ENCODE measurements at places on chromosomes 2 and 18.

GRCh38 chr2:238995634-238996033 lies 147.7 kb downstream of the TWIST2 start:
- no peak for DNase-seq

GRCh38 chr2:43212931-43213330 lies 13.5 kb downstream of the ZFP36L2 start:
- no peak for DNase-seq

DNA sequence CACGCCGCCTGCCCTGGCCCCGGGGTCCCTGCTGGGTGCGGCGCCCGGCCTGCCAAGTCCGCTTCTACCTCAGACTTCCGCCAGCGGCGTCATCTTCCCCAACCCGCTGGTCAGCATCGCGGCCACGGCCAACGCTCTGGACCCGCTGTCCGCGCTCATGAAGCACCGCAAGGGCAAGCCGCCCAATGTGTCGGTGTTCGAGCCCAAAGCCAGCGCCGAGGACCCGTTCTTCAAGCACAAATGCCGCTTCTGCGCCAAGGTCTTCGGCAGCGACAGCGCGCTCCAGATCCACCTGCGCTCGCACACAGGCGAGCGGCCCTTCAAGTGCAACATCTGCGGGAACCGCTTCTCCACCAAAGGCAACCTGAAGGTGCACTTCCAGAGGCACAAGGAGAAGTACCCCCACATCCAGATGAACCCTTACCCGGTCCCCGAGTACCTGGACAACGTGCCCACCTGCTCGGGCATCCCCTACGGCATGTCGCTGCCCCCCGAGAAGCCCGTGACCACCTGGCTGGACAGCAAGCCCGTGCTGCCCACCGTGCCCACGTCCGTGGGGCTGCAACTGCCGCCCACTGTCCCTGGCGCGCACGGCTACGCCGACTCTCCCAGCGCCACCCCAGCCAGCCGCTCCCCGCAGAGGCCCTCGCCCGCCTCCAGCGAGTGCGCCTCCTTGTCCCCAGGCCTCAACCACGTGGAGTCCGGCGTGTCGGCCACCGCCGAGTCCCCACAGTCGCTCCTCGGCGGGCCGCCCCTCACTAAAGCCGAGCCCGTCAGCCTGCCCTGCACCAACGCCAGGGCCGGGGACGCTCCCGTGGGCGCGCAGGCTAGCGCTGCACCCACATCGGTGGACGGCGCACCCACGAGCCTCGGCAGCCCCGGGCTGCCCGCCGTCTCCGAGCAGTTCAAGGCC lies 13.7 kb downstream of the SALL3 start:
- DNase-seq, result no peak

DNA sequence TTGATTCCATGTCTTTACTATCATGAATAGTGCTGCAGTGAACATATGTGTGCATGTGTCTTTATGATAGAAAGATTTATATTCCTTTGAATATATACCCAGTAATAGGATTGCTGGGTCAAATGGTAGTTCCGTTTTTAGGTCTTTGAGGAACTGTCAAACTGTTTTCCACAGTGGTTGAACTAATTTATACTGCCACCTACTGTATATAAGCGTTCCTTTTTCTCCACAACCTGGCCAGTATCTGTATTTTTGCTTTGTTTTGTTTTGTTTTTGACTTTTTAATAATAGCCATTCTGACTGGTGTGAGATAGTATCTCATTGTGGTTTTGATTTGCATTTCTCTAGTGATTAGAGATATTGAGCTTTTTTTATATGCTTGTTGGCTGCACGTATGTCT lies 641.6 kb downstream of the SUCLG1 start:
- no peak for DNase-seq

DNA sequence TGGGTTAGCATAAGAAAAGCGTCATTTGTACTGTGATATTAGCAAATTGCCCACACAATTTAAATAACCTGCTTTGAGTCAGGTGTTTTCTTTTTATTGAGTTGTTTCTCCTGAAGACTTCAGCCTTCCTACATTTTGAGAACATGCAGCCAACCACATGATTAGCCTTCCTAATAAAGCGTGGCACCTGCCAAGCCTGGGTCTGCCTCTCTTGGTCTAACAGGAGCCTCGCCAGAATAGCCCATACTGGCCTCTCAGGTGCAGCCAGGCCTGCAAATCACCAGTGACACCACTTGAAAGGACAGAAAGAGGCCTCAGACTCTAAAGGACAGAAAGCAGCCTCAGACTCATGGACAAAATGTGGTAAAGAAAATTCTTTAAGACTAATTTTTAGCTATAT lies 653.8 kb downstream of the BCL11A start:
- DNase-seq, result no peak

- no peak for DNase-seq
Observed at GRCh38 chr18:27666016-27666415, 480.9 kb upstream of the CHST9 start.

DNA sequence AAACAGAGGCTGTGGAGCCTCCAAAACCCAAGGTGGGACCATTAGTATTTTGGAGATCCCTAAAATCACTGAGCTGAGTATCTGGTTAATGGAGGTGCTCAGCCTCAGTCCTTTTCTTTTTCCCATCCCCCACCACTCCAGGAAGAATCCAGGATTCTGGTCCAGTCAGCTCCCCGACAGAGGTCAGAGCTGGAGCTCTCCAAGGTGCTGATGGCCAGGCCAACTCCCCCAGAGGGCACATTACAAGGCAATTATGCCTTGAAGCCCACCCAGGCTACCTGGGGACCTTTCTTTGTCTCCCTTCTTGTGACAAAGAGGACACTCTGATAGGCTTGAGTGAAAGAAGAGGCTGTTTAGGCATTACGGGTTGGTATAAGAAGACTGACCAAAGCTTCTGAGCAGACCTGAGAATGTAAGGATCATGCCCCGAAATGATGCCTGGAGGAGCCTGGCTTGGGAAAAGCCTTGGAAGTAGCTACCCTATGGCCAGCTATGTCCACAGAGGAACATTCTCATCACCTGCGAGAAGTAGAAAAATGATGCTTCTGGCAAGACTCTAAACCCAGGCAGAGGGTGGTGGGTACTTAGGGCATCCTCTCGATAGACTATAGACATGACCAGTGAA lies 102.5 kb upstream of the LDAH start:
- DNase-seq, result no peak

DNA sequence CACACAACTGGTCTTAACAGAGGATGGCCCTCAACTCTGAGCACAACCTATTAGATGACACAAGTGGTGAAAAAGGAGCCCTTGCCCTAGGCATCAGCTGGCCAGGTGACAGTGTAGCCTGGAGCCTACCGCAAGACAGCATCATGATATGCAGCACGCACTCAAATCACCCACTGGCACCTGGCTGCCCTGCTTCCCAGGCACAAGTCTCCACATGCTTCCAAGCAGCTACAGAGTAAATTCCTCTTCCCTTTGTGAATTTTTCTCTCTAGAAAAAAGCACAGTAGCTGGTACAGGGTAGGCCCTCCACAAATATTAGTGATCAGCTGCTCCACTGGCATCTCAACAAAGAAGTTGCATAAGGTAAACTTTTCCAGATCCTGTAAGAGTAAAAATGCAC lies 6.0 kb downstream of the FBXO15 start:
- no peak for DNase-seq

DNA sequence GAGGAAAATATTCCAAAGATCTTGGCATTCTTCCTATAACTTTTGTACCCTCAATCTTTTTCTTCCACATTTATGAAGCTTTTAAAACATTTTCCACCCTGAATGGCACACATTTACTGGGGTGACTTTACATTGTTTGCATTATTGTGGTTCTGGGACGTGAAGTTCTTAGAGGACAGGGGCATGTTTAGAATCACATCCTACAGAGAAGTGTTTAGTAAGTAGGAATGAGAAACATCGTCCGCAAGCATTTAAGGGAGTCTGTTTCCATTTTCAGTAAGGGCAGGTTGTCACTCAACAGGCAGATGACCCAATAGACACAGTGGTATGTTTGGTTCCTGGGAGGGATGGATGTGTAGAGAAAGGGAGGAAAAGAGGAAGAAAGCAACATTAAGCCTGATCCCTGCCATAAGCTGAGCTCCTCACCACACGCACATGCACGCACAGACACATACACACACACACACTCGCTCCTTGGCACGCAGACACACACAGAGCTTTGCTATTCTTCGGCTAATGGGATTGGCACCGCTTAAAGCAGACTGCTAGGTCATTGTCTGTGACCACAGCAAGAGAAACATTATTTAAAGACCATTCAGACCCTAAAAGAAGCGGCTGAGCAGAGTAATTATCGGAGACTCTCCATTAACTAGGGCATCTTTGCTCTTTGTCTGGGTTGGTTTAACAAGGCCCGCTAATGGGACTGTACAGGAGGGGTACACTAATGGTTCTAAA lies 14.2 kb upstream of the PLEKHM3 start:
- DNase-seq, result no peak

GRCh38 chr2:20411361-20411894 lies 35.4 kb upstream of the RHOB start:
- peak; percentile 39 for DNase-seq

GRCh38 chr2:213544940-213545339 lies 260.7 kb downstream of the SPAG16 start:
- no peak for DNase-seq

DNA sequence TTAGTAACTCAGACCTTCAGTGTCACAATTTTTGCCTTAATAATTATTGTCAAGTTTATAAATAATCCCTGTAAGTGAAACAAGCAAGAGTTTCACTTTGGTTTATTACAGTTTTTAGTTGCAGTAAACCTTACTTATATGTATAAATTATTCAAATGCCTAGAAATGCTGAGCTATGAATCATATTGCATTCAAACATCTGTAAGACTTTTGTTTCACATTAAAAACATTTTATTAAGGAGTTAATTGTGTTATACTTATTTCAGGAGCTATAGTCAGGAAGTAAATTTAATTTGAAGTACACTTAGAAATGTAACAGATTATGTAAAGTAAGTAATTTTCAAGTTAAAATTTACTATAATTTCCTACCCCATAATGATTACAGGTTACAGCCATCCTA lies 3.9 kb upstream of the ETAA1 start:
- no peak for DNase-seq

DNA sequence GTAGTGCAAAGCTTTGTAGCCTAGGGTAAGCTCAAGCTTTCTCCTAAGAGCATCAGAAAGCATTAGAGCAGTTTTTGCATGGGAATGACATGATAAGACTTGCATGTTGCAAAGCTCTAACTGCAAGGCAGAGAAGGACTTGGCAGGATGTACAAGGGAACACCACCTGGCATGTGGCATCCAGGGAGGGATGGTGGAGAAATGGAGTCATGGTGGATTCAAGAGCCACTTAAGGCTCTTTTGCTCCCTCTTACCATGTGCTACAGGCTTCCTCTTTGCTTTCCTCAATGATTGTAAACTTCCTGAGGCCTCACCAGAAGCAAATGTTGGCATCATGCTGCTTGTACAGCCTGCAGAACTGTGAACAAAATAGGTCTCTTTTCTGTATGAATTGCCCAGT lies 266.0 kb downstream of the GLI2 start:
- DNase-seq, result no peak

- DNase-seq, result no peak
Observed at GRCh38 chr2:112345030-112346027, 69.9 kb downstream of the ZC3H6 start.

- DNase-seq, result no peak
Observed at GRCh38 chr18:60017371-60017770, 117.6 kb downstream of the PMAIP1 start.

DNA sequence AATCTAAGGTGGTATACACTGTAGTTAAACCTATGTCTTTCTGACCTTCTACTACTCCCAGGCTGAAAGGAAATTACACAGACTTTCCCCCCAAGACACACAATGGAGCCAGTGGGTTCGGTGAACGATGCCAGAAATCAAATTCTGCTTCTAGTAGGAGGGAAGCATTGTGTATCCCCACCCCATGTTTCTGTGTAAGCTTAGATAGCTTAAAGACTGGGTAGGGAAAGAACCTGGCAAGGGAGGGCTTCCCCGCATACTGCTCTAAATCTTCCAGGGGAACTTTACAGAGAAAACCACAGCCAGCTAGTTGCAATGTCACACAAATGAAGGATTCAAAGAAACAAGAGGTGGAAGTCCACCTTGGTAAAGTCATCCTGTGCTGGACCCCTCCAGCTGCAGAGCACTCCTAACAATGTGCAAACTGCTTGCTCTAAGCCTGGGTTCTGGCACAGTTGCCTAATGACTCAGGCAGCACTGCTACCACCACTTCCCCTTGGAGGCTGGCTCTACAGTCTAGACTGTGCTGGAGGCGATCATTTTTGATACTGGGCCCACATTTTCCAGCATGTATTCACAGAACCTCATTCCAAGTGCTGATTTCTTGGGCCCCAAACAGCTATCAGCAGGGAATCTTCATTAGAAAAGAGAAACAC lies 47.5 kb downstream of the TRIB2 start:
- DNase-seq, result no peak

DNA sequence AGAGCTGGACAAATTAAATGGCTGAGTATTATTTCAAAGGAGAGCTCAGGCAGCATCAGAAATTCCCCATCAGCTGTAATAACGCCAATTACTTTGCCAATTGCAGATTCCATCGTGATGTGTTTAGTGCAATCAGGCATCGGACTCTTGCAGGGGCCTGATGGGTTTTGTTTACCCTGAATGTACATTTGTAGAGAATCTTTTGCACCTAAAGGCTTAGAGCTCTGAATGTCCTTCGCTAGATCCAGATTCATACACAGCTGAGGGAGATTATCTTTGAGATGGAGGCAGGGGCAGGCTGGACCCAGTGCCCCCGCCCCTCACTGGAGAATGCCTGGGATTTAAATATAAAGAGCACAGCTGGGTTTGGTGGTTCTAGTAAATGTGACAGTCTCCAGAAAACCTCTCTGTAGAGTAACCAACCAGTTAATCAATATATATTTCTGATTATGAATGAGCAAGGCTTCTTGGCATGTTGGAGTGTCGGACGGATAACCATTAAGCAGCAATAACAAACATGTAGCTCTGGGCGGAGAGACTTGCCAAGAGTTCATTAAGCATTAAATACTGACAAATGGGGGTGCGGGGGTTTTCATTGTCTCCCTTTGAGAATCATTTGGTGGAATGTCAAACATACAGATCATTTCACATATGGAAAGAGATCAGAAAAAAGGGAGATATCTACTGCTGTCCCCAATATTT lies 200.9 kb downstream of the SETBP1 start:
- no peak for DNase-seq

GRCh38 chr2:64105670-64106461 lies 38.4 kb downstream of the PELI1 start:
- no peak for DNase-seq

GRCh38 chr18:58772161-58772560 lies 92.5 kb upstream of the ZNF532 start:
- no peak for DNase-seq

DNA sequence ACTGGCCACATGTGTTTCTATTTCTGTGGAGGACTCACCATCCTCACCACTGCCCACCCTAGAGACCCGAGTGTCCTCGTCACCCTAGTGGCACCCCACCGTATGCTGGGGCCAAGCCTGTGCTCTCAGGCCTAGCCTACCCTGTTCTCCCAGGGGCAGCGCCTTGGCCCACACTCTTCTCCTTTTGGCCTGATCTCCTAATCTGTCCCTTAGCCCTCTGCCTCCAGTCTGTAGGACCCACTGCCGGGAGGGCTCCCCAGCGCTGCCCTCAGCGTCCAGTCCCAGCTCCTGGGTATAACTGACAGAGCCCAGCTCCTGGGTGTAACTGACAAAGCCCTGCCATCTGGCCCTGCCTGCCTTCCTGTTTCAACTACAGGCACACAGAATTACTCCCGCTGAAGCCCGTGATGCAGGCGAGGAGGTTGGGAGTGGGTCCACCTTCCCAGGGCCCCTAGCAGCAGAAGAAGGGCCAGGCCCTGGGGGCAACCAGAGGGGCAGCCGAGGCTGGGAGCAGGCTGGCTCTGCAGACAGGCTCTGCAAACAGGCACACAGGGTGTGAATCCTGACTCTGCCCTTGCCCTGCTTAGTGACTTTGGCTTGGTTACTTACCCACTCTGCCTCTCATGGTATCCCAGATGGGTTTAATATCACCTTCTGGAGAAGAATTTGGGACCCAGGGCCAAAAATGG lies 25.6 kb upstream of the PTMA start:
- no peak for DNase-seq
